ENCODE measurements at places on chromosomes 5 and 9.

DNA sequence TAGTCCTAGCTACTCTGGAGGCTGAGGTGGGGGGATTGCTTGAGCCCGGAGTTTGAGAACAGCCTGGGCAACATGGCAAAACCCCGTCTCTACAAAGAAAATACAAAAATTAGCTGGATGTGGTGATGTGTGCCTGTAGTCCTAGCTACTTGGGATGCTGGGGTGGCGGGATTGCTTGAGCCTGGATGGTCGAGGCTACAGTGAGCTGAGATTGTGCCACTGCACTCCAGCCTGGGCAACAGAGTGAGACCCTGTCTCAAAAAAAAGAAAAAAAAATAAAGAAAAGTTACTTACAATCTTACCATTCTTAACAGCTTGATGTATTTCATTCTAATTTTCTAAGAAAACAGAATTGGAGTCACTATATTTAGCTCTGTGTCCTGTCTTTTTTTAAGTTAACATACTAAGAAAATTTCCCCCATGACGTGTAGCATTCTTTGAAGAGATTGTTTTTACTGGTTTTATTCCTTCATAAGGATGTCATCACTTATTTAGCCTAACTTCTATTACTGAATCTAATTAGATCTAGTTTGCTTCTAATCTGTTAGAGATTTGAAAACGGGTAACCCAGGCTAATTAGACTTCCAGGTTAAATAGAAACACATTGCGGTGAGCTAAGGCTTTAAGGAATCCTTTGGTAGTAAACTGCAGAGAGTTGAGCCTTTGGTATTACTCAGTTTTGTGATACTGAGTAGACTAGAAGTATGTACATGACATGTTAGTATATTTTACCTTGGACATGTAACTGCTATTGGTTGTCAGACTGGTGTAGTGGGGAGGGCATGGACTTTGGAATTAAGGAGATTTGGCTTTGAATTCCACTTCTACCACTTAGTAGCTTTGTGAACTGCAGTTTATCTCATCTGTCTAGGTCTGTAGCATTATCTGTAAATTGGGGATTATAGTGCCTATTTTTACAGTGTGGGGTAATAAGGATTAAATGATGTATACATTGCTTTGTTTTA is 24.0 kb downstream of the HSPA4 start:
- no peak for DNase-seq

DNA sequence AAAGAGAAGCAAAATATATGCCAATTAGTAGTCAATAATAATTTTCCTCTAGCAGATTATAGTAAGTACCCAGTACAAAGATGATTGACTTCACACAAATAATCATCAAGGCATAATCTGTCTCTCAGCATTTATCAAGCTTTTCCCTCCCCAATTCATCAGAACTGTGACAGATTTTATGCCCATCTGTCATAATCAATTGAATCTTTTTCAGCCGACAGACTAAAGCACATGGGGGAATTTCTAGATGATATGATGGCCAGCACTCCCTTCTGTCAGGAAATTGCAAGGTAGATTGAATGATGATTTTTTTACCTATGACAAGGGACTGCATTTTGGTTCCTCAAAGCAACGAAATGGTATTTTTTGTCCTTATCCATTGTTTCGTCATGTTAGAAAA is 227.1 kb upstream of the CYLC2 start:
- no peak for DNase-seq

GRCh38 chr9:134522502-134522848 is 119.1 kb upstream of the COL5A1 start:
- DNase-seq, result no peak

GRCh38 chr5:162496100-162496808 is 428.7 kb downstream of the GABRG2 start:
- no peak for DNase-seq

DNA sequence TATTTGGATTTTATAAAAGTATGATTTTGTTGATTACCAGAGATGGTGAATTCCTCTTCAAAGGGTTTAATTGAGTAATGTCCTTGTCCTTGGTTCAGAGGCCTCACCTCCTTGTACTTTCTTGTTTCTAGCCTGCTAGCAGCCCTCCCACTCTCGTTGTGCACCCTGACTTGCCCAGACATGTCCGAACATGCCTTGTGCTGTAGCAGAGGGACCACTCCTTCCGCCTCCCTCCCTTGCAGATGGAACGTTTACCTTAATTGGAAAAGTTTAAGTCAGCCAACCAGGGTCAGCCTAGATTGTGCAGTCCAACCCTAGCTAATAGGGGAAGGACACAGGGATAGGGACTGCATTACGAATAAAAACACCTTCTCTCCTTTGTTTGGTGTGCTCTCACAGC is 406.9 kb upstream of the NMUR2 start:
- no peak for DNase-seq

DNA sequence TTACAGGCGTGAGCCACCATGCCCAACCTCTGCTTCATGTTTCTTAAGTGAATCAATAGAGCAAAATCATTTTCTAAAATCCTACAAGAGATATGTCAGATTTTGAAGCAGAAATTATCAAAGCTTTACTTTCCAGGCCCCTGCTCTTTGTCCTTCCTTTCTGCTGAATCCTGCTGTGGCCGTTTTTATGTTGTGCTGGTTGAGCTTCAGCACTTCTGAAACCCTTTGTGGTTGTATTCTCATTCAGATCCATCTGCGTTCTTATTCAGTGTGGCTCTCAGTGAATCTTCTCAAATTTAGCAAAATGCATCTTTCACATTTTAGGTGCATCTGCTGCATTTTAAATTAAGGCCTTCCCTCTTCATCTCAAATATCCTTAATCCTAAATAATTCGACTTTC is 26.0 kb downstream of the JMY start:
- DNase-seq, result no peak

DNA sequence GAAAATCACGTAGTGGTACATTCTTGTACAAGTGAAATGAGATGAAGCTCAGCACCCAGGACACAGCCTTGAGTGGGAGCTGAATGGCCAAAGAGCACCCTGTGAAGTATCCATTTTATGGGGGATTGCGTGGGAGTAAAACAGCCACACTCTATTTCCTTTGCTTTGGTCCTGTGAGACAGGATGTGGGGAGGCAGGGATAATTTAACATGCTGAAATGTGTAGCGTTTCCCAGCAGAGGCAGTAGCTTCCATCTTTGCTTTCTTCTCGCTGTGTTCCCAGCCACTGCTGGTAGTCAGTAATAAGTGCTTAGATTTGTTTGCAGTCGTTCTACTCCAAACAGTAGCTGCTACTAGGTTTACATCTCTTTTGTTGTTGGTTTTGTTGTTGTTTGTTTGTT is 4.4 kb downstream of the IL31RA start:
- no peak for DNase-seq

GRCh38 chr9:86795047-86795442 is 152.3 kb downstream of the GAS1 start:
- DNase-seq, result no peak

GRCh38 chr5:52356311-52356918 is 431.3 kb upstream of the ITGA1 start:
- peak; percentile 42 for DNase-seq

GRCh38 chr5:33188089-33188488 is 252.7 kb upstream of the TARS1 start:
- no peak for DNase-seq

DNA sequence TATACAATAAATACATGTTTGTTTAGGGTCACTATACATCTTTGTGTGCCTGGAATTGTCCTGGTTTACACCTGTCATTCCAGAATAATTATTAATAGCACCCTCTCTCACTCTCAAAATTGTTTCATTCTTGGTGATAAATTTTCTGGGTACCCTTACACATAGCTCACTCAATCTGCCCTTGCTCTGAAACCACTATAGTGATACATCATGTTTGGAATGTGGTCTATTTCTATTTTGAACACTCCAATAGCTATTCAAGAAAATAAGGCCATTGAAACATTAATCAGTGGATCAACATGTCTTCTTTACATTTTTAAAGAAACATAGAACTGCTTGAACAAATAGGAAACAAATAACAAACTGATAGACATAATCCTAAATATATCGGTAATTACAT is 158.7 kb downstream of the ARRDC3 start:
- DNase-seq, result no peak

DNA sequence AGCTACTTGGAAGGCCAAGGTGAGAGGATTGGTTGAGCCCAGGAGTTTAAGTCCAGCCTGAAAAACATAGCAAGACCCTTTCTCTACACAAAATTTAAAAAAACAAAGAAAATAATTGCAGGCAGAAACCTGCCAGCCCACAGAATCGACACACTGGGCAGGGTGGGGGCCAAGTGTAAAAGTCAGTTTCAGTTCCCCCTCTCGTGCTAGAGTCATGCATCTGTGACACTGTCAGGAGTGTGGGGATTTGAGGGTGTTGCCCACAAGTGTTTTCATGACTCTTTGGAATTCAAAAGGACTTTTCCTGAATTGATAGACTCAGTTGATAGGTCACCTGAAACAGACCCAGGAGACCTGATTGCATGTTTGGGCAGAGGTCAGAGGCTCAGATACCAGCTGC is 47.6 kb downstream of the PRRC2B start:
- DNase-seq, result no peak

DNA sequence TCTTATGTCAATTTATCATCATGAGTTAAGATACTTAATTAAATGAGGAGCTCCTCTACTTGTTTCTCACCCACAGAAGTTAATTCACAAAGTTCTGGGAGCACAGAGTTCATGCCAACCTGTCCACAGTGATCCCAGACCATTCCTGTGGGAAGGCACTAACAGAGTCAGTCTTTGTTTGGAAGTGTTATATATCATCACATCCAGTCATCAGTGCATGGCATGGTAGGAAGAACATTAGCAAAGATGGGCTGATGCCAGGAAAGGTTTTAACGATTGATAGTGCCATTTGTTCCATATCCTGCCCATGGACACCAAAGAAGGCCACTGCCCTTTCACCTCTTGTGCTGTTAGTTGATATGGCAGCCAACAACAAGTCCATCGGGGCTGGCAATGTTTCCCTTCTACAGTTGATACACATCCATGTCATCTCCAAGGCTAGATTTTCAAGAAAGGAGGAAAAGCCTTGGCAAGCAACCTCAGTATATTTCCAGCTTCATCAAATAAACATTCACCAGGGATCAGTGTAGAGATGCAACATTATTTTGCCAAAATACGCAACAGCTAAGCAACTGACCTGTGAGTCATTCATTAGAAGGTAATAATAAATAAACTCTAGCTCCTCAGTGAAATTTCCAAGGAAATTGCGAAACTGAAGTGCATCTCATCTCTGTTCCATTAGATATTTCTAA is 169.6 kb downstream of the RORB start:
- DNase-seq, result no peak

DNA sequence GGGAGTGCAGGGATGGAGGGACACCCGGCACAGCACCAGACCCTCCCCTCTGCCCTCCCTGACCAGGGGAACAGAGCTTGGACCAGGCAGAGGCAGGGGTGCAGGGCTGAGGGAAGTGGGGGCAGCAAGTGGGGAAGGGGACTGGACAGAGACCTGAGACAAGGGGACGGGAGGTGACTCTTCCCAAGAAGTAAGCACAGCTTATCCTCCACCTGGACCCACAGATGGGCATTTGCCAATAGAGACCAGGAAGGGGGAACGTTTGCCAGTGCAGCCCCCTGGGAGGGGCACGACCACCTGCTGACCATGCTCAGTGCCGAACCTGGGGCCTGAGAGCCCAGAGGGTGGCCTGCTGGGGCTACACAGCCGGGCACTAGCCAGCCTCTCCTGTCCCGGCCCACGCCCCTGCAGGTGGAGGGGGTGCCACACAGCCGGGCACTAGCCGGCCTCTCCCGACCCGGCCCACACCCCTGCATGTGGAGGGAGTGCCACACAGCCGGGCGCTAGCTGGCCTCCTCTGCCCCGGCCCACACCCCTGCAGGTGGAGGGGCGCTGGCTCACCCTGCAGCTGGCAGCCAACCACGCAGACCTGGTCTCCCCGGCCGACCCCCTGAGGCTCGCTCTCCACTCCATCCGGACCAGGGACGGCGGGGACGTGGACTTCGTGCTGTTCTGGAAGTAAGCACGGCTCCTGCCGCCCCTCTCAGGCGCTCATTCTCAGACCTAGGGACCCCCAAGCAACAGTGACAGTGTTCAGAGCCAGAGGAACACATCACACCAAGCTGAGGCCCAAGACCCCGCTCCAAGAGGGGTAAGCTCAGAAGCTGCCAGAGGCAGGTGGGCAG is 24.3 kb downstream of the GLT6D1 start:
- no peak for DNase-seq

Measured in NCI-H446 treated with DMSO at 0.1 percent for 48 hours (cell line).